Stimulated activated CD4-positive, alpha-beta T cell treated with anti-CD3 and anti-CD28 coated beads, Interleukin-1b, Interleukin-23, amount 100 ng/mL, for 48 hours (primary cell): ENCODE measurements at places on chromosomes 5 and 9.
A peak's percentile ranks its signal among the peaks of the same experiment; 100 is the strongest.

- no peak for DNase-seq
Measured at GRCh38 chr5:140181002-140181483, 6.1 kb downstream of the CYSTM1 start.

DNA sequence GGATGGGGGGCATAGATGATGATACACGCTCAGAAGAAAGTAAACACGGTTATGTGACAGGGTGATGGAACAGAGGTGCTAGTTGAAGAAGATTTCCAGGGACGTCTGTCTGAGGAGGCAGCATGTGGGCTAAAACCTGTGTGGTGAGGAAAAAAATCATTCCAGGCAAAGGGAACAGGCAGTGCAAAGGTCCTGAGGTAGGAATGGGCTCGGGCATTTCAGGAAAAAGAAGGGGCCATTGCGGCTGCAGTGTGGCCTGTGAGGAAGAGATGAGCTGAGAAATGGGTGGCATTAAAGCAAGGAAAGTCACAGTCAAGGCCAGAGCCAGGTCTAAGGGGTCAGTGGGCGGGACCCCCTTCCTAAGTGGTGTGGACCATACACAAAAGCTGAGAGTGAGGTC, 18.2 kb downstream of the TSPAN17 start:
- no peak for DNase-seq

- no peak for DNase-seq
Measured at GRCh38 chr5:171205375-171205774, 103.7 kb upstream of the TLX3 start.

- DNase-seq: no peak
Measured at GRCh38 chr5:19859020-19859419, 129.0 kb downstream of the CDH18 start.

DNA sequence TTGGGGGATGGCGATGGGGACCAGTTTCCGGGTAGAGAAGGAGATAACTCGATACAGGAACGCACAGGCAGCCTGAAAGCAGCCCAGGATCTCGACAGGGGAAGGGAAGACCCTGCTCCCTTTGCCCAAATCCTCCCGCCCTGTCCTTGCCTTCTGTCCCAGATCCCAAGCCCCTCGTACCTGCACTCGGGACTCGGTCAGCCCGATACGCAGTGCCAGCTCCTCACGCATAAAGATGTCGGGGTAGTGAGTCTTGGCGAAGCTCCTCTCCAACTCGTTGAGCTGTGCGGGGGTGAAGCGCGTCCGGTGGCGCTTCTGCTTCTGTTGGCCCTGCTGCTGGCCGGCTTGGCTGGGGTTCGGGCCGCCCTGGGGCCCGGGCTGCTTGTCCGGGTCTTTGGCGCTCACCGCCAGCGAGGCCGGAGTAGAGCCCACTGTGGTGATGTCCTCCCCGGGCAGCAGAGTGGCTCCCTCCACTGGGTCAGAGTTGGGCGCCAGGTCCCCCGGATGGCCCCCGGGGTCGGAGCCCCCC, 1.8 kb downstream of the OTP start:
- no peak for DNase-seq

- no peak for DNase-seq
Measured at GRCh38 chr5:54823006-54823405, 162.4 kb downstream of the ESM1 start.

DNA sequence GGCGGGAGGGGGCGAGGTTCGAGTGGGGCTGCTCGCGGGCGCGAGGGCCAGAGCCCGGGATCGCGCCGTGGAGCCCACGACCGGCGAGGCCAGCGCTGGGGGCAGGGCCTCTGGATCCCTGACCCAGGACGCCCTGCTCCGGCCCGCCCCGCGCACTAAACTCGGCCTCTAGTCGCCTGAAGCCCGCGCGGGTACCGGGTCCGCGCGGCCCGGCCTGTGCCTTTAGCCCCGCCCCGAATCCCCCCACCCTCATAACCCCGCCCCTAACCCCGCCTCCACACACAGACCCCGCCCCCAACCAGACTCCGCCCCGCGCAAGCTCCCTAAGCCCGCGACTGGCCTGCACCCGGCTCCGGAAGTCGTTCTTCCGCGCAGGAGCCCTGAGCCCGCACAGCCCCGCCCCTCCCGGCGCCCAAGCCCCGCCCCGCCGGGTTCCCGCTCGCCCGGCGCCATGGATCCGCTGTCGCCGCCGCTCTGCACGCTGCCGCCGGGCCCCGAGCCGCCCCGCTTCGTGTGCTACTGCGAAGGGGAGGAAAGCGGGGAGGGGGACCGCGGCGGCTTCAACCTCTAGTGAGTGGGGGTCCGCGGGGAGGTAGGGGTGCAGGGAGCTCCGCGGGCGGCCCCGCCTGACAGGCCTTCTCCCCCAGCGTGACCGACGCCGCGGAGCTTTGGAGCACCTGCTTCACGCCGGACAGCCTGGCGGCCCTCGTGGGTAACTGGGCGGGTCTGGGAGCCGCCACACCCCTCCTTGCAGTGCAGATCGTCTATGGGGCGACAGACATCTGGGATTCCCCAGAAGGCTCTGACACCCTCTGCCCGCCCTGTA, at the start of gene PAXX:
Gene PAXX, plus strand, starts transcription at position 430 of the 826 bp plus-strand sequence. Its CDS starts 22 bp downstream, at position 452.
- DNase-seq: peak; percentile 93

- no peak for DNase-seq
Measured at GRCh38 chr5:16612007-16612406, 4.8 kb downstream of the RETREG1 start.

DNA sequence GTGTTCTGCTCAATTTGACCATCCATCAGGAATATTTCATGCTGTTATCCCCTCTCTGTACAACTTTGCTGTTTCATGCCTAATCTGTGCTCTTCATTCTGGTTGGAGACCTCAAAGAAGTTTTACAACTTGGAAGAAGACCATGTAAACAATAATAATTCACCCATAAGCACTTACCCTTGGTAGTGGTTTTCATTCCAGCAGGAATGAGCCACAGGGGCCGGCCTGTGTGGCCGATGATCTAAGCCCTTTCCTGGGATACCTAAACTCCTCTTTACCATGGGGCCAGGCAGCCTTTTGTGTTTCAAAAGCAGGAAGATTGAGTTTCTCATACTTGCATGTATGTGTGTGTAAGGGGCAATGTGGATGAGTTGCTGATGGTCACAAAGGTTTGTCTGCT, 165.0 kb downstream of the FGF1 start:
- DNase-seq: no peak

DNA sequence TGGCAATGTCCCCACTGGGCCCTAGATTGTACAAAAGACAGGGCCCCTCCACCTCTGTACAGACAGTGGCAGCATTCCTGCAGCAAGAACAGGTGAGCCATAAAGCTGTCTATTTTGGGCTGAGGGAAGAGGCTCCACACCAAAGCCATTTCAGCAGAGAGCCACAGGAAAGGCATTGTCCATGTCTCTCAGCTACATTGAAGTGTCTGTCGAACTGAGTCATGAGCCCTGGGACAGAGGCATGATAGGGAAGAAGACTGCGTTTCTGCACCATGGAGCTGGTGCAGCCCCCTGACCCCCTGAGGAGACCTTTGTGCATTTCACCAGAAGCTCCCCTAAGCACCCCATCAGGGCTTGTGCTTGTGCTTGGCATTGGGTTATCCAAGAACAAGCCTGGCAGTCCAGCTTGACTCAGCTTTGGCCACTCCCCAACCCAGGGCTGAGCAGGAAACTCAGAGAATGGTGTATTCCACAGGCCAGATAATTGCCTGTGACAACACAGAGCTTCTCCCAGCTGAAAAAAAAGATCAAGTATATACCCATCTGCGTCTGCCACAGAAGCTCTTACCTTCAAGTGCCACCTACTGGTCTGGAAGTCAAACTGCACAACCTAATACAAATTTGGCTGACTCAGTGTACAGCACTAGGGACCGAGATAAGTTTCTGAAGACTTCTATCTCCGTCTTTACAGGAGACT, 5.9 kb upstream of the FRMD3 start:
- DNase-seq: no peak

DNA sequence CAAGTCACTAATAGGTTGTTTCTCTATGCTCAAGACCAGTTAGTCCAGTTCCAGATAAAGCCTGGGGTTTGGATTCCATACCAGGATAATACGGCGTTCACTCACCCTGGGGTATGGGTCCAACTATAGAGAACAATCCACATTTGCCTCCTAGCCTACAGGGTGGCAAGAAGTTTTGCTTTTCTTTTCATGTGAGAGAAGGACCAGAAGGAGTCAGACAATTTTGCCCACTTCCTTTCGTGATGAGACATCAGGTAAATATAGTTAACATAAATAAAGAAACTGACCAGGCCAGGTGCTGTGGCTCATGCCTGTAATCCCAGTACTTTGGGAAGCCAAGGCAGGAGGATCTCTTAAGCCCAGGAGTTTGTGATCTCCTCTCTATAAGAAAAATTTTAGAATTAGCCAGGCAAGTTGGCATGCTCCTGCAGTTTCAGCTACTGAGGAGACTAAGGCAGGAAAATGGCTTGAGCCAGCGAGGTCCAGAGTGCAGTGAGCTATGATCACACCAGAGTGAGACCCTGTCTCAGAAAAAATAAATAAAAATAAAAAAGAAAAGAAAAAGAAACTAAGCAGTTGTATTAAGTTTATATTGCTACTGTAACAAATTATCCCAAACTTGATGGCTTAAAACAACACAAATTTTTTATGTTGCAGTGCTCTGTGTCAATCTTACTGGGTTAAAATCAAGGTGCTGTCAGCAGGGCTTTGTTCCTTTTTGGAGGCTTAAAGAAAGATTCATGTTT, 7.5 kb upstream of the REEP5 start:
- no peak for DNase-seq

DNA sequence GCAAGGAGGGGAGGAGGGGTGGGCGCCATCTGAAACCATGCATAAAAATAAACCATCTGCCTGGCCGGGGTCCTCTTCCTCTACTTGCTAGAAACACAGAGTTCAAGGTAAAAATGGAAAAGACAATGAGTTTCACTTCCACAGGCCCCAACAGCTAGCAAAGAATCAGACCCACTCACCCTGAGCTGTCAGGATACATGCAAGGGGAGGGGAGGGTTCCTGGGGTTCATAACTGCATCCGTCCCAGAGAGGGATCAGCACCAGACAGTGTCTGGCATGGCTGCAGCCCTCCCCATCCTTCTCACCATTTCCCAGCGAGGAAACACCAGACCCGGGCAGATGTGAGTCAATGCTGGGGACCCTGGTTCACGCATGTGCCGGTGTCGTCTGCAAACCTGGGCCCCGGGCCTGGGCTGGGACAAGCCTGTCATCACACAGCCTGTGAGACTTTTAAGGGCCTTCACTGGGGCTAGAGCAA, 55.4 kb downstream of the SEMA4D start:
- no peak for DNase-seq

GRCh38 chr5:14821100-14821845, 50.3 kb downstream of the ANKH start:
- no peak for DNase-seq

DNA sequence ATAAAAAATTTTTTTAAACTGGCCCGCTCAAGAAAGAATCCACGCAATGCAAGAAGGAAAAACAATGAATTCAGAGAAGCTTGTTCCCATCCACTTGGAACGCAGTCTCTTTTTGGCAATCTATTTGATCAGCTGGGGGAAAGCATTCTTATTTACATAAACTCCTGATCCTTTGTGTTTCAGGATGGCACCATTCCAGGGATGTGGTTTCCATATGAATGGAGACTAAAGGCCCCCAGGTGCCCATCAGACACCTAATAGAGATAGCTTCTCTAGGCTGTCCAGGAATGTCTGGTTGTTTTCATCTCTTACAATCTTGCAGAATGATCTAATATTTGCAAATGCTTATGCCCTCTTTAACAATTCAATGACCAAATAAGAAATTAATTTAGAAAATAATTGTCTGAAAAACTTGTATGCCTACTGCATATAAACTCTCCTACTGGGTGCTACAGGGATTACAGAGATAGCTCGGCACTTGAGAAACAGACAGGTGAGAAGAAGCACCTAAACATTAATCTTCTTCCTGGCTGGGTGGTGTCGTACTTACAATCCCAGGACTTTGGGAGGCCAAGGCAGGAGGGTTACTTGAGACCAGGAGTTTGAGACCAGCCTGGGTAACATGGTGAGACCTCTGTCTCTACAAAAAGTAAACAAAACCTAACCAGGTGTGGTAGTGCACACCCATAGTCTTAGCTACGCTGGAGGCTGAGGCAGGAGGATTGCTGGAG, 3.0 kb upstream of the RASGRF2 start:
- DNase-seq: no peak

DNA sequence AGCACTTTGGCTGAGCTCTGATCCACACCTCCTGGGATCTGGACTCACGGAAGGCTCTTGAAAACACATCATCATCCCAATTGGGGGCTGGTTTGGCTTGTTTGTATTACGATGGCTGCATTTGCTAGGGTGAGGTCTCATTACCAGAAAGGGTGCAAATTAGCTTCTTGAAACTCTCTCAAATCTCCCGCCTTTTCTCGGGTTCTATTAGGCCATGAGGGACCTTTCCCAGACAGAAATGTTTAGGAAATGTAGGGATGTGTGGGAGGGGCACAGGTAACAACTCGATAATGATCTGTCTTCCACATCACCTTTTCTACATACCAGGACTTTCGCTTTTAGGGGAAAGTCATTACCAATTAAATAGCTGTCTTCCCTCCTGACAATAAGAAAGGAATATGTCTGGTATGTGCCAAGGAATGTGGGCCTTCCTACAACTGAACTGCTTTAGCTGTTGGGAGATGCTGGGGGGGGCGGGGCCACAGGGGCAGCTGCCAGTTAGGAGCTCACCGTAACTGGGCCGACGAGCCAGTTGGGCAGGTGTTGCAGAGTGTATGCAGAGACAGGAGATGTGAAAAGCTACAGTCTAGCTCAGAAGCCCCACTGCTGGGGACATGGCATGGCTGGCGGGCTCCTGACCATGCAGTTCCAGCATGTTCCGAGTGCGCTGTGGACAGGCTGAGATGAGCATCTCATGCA, 71.2 kb downstream of the AK8 start:
- no peak for DNase-seq

GRCh38 chr5:67010684-67011409, 185.8 kb downstream of the CD180 start:
- peak; percentile 64 for DNase-seq

DNA sequence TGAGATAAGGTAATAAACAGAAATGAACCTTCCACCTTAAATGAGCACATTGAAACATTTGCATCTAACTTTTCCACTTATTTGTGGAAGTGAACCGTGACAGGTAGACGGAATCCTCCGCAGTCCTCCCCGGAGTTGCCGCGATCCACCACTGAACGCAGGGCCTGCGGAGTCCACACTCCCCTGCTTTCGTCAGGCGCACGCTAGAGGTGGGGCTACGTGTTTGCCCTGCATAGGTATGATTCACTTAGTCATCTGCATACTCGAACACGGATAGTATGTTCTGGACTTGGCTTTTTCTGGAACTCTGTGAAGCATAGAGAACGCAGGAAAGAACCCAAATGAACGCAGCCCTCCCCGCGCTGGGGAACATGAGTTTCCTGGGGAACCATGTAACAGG, 272.8 kb upstream of the IRX4 start:
- DNase-seq: no peak

DNA sequence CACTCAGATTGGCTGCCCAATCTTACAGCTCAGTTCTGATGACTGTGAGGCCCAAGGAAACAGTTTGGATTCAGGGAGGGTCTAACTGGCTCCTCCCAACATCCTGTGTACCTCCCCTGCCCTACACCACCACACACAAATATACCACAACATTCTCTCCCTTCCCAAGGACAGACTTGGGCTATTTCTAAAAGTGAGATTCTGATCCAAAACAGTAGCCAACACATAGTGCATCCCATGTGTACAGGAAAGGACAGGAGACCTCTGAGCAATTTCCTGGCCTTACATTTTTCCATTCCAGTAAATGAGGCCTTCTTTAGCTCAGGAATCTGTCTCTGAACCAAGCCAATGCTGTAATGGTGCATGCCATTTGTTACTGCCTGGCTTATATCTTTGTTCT, 20.8 kb downstream of the ZNF366 start:
- DNase-seq: no peak

- no peak for DNase-seq
Measured at GRCh38 chr5:178227138-178227659, 5.4 kb downstream of the PHYKPL start.

- DNase-seq: no peak
Measured at GRCh38 chr9:26329974-26330373, 562.6 kb downstream of the CAAP1 start.
